ENCODE measurements at places on chromosomes 12 and 14.

DNA sequence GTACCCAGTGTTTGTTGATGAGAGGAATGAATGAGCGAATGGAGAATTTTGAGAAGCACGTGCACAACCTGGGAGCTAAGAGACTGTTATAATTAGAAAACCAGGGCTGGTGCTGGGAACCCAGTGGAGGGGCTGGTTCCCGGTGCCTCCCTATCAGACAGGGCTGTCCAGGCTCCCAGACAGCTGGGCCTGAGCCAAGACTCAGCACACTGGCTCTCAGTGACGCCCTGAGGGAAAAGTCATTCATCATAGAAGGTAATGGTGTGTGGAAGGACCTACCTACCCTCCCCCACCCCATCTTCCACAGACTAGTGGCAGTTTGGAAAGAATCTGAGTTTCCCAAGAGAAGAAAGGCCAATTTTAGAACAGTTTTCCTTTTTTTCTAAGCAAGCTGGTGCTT, 34.7 kb downstream of the KCNA5 start:
- DNase-seq: peak; percentile 48

DNA sequence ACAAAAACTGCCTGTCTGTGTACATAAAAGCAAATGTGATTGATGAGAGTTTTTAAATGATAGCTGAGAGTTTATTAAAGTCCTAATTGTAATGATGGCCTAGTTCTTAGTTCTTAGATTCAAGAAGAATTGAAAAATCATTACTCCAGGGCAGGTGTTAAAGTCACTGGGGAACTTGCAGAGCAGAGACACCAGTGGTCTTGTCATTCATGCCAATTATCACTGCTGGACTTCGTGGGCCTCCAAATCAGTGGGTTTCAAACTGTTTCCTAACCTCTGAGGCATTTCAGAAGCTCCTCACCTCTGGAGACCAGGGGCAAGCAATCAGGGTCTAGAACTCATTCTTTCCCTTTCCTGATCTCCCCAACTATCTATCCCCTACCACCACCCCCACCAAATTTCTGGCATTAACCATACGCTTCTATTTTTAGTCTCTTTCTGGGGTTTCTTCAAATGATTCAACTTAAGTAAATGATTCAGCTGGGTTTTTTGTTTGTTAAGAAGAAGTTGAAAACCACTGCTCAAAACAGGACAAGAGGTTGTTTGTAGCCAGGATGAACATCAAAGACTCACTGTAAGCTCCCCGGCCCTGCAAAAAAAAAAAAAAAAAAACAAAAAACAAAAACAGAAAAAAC, 80.1 kb downstream of the CEP83 start:
- DNase-seq: no peak

DNA sequence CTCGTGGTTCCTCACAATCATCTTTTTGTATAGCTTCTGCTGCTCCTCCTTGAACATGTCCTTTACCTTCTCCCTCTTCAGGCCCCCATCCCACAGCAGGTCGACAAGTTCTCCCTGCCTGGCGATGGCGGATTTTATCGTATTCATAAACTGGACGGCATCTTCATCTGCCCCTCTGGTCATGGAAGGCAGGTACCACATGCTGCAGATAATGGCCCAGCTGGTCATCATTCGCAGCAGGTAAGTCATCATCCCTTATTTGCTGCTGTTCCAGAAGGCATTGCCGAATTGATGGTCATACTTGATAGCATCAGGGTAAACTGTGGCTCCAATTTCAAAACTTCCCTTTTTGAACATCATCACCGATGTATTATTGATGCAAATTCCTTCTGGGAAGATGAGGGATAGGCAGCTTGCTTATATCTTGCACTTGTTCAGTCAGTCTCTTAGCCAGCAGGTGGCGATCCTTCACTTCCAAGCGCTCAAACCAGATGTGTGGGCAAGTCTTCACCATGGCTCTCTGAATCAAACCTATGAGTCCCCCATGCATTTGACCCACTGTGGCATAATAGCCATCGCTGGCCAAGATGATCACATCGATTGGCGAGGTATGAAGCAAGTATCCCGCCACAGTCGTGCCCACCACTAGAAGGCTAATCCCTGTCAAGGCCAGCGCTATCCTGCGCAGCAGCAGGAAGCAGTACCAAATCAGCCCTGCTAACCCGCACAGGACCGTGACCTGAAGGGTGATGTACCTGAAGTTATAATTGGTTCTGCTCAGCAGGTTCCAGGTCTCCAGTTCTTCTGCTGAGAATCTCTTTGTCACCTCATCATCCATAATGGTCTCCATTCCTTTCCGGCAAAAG, 381.5 kb upstream of the STXBP6 start:
- DNase-seq: no peak

- no peak for DNase-seq
These were observed 98.7 kb downstream of the PHETA1 start for GRCh38 chr12:111270239-111270638.

- DNase-seq: no peak
These were observed 195.4 kb downstream of the DUSP6 start for GRCh38 chr12:89156862-89157262.
